ENCODE measurements at places on chromosomes 1 and 21.

DNA sequence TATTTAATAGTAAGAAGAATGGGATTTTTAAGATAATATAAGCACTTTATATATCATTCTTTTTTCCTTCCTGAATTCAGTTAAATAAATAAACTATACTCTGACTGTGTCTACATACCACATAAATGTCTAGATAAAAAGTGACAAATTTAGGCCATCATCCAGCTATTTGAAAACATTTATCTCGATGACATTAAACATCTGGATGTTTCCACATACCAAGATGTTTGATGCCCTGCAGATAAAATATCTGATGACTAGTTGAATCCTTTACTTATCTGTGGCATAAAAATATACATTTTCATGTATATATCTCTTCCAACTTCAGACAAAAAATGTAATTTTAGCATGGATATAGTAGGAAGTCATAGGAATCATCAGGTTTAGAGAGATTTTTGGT, 348.3 kb downstream of the DPYD start:
- no peak for DNase-seq

DNA sequence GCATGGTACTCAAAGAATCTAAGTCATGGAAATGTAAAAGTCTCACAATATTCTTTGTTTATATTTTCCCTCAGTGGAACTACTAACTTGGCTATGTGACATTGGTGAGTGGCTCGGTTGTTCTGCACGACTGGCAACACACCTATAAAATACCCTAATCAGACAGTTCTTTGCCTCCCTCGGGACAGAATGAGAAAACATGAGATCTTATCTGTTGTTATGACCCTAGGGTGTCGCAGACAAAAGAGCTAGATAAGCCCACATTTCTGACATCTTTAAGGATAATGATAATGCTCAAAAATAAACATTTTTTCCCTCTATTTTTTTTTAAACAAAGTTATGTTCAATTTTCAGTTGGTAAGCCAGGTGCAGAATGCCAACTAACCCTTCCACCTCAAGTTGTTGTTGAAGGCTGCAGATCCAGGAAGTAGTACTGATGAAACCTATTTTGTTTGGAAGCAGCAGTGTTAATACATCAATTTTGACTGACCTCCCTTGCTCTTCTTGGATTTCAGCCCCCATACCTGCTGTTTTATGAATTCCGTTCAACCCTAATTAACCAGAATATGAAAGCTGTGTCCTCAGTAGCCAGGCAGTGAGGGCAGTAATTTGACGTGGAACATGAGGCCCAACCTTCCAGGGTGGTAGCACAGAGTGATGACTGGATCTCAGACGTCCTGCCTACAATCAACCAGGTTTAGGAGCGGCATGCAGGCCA, 108.7 kb upstream of the DUSP10 start:
- DNase-seq, result no peak

DNA sequence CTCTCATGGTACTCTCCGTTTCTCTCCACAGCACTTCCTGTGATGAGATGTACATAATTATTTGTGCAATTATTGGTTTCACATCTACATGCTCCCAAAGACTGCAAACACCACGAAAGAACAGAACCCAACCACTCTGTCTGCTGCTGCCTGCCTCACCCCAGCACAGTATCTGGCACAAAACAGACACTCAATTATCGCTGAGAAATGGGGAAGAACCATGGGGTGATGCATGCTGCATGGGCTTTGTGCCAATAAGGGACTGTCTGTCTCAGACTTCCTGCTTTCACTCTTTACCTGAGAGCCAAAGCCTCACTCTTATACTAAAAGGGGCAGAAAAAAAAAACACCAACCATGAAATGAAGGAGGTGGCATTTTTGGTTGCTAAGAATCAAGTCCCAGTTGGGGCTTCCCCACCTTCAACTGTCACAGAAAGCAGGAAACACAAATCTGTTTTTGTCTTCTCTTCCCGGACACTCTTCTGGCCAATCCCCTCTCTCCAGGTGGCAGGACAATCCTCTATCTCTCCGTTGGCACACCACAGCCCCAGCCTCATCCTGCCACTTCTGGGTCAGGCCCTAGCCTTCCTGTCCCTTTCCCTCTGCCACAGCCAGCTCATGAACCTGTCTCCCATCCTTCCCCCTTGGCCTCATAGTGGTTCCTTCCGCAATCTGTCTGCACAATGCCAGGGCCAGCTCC, 82.0 kb downstream of the TGFBR3 start:
- peak; percentile 23 for DNase-seq

DNA sequence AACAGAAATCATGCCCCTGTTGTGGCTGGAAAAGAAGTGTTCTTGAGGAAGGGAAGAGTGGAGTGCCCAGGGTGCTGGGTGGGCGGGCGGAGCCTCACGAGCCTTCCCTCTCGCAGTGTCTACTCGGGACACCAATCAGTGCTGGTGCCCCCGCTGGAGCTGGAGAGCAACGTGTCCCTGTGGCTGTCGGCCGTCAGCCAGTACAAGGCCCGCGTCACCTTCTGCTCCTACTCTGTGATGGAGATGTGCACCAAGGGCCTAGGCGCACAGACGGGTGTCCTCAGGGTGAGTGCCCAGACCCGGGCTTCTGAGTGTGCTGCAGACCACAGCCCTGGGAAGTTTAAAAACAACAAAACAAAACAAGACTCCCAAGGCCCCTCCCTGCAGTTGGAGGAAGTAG, 47.4 kb downstream of the S100B start:
- no peak for DNase-seq

DNA sequence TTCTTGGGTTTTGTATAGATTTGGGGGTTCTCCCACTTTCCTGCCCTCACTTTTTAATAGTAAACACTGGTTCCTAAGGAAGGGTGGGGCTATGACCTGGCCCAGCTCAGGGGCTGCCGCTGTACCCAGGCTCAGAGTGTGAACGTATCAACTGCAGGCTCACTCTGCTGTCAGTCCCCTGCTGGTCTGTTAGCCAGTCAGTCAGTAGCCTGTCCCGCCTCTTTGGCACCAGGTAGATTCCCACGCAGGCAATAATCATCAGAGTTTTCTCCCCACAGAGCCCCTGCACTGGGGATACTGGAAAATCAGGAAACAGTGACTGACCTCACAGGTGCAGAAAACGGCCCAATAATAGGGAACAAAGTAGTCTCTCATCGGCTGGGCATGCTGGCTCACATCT, 15.0 kb upstream of the ALPL start:
- DNase-seq, result no peak

DNA sequence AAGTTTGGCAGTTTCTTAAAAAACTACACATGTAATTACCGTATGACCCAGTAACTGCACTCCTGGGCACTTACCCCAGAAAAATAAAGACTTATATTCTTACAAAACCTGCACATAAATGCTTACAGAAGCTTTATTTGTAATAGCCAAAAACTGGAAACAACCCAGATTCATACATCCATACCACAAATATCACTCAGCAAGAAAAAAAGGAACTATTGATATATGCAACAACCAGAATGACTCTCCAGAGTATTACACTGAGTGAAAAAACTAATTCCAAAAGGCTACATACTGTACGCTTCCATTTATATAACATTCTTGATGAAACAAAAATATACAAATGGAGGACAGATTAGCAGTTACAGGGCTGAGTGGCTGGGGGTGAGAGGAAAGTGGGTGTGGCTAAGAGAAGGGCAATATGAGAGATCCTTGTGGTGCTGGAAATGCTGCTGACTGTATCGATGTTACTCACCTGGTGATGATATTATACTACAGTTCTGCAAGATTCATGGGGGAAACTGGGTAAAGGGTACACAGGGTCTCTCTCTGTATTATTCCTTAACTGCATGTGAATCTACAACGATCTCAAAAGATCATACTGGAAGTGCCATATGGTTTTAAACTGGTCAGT, 96.0 kb upstream of the GNG4 start:
- no peak for DNase-seq

DNA sequence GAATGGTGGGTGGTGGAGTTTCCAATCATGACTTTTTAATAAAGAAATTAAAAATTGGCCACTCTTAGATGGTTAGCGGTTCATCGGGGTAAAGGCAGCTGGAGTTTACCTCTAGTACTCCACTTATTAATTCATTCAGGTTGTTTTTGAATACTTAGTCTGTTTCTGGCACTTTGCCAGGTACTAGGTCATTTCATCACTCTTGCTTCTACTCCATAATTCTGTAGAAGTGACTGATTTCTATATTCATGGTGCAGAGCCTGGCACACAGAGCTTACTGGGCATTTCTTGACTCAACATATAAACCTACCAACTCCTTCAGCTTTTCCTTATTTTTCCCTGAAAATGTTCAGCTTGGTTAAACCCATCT, 31.5 kb downstream of the FOXD2 start:
- no peak for DNase-seq

Data from stimulated activated CD4-positive, alpha-beta T cell treated with anti-CD3 and anti-CD28 coated beads, Interleukin-1b, Interleukin-23, amount 100 ng/mL, for 24 hours (primary cell).